Uterus (tissue), 4 donors: ENCODE measurements at places on chromosomes 2 and 18.

GRCh38 chr2:220937245-220937644, 634.9 kb downstream of the EPHA4 start:
- DNase-seq = no peak

- peak; percentile 69 for DNase-seq
Observed at GRCh38 chr2:3585261-3586109, 9.4 kb upstream of the COLEC11 start.

GRCh38 chr2:230217424-230217823, 2.4 kb downstream of the SP110 start:
- no peak for DNase-seq

GRCh38 chr2:72136331-72136730, 11.3 kb downstream of the CYP26B1 start:
- no peak for DNase-seq

DNA sequence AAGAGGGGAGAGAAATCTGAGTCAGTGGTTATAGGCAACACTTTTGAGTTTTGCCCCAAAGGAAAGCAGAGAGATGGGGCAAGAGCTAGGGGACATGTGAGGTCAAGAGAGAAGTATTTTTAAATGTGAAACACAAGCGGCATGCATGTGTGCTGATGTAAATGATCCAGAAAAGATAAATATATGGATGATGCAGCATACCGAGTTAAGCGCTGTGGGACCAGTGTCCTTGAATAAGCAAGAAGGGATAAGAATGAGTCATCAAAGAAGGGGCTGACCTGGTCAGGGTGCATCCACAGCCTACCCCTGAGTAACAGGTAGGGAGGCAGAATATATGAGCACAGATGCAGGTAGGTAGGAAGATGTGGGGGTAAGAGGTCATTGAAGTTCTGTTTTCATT, 180.9 kb downstream of the TRABD2A start:
- DNase-seq = no peak
